NCI-H524 (cell line): ENCODE measurements at places on chromosomes 7 and 10.
A peak's percentile ranks its signal among the peaks of the same experiment; 100 is the strongest.

DNA sequence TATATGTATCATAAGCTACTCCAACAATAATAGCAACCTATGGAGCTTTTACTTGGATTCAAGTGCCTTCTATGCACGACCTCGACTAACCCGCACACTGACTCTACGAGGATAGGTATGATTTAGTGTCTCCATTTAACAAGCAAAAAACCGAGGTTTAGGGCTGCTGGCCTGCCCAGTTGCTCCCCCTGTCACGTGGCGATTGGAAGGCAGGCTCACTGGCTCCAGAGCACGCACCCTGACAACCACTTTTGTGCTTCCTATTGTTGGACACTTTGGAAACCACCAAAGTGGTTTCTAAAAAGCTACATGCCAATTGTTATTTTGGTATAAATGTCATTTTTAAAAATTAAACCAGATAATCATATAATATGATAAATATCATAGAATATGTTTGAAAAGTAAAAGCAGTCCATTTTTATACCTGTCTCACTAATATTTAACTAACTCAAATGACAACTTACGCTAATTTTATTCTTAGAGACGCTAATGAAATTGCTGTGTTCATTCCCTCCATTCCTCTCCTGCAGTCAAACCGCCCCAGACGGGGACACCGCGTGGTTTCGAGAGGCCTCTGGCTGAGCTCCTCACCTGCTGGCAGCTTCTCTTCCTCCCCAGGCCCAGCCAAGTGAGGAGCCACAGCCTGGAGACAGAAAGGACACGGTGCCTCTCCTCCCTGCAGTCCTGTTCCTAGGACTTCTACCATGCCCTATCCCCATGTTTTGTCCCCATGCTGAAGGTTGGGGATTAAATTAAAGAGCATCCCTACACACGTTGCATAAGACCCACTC, 22.2 kb upstream of the RHEB start:
- no peak for DNase-seq

- no peak for DNase-seq
Observed at GRCh38 chr7:156185076-156185475, 372.8 kb upstream of the SHH start.

GRCh38 chr10:97531401-97531986, 32.8 kb downstream of the UBTD1 start:
- DNase-seq, result no peak

DNA sequence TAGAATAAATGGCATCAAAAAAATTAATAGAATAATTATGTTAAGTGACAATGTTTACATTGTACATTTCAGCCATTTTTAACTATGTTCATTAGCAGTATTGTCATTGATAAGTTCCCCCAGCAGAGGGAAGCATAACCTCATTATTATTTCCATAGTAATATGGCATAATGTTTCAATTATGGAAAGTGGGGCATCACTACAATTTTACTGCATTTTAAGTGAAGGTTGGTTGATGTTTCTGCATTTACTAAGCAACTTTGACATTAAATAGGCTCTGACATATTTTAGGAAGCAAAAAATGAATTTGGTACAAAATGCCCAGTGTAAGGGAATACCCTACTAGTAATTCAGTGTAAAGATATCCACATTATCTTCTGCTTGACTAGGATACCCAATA, 218.3 kb downstream of the SEMA3A start:
- DNase-seq, result peak; percentile 50

DNA sequence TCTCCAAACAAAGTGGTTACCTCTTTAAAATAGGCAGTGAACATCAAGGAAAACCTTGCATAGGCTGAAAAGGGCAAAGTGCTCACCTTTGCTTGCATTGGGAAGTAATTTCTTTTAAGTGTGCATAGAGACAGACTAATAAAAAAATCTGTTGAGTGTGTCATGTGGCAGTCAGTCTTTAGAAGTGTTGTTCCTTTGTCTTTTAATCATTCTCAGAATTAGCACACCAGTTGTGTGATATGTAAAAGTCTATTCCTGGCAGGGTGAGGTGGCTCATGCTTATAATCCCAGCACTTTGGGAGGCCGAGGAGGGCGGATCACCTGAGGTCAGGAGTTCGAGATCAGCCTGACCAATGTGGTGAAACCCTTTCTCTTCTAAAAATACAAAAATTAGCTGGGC, 117.0 kb downstream of the INSYN2A start:
- no peak for DNase-seq

DNA sequence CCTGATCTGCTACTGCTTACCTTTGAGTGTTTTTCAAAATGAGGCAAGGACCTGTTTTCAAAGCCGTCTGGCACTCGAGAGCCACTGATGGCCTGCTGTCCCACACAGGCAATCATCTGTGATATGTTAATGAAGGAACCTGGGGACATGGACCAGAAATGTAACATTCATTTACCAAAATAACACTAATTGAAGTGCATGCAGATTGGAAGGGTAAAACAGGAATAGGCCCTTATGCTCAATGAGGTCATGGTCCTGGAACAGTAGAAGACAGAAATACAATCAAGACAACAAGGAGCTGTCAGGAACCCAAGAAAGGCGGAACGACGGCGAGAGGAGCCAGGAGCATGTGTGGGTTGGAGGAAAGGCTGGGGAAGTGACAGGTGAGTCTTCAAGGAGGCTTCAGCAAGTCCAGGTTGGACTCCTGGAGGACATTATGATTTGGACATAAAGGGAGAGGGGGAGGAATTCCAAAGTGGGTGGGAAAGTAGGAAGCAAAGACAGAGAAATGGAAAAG, 28.3 kb downstream of the POLR3A start:
- no peak for DNase-seq

DNA sequence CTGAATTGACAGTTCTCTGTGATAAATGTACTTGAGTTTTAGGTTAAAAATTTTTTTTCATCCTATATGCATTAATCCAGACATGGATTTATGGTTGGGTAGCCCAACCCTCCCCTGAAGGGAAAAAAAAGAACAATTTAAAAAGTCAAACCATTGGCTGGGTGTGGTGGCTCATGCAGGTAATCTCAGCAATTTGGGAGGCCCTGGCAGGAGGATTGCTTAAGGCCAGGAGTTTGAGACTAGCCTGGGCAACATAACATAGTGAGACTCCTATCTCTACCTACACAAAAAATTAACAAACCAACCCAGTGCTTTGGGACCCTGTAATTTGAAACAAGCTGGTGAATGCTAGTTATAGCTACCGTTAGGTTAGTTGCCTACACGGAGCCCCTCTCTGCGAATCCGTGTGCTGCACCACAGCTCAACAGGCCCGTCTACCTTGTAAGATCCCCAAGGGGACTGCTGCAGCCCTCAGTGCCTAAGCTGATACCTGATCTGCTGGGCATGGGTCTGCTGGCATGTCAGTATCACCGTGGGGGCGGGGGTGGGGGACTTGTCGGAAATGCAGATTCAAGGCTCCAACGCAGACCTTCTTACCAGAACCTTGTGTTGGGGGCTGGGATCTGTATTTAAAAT, 32.8 kb downstream of the TSPAN14 start:
- no peak for DNase-seq

- no peak for DNase-seq
Observed at GRCh38 chr10:15587271-15587670, 132.5 kb downstream of the ITGA8 start.

GRCh38 chr10:87733081-87733480, 73.4 kb downstream of the PAPSS2 start:
- no peak for DNase-seq

DNA sequence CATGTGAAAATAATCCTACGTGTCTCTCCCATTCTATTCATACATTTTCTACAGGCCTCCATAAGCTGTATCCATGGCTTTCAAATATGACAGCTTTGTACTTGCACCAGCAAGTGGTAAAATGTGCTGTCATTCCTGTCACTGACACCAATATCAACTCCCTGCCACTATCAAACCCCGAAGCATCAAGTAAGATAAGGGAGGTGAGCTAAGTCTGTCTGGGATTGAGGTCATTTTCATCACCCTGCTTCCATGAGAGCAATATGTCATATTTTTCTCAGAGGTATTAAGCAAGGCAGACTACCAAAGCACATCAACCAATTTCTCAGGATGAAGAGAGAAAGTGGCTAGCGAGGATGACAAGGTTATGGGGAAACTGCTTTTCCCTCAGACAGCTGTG, 11.1 kb downstream of the GPR22 start:
- DNase-seq, result no peak

DNA sequence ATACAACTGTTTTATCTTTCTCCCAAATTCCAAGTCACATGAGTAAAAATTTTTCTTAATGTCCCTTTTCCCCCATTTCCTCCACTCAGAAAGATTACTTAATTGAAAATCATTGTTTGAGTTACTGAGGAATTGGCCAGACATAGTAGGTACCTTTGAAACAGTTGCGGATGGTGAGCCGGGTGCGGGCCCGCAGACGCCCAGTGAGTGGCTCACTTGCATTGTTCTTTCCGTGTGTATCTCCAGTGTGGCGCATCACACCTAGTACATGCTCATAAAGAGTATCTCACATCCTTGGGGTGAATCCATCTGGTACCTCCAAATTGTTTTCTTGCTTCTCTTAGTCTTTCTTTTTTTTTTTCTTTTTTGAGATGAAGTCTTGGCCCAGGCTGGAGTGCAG, 14.3 kb downstream of the TRRAP start:
- no peak for DNase-seq

GRCh38 chr10:114304571-114305421, 65.7 kb downstream of the VWA2 start:
- peak; percentile 41 for DNase-seq

GRCh38 chr7:125670926-125671572, 741.4 kb upstream of the POT1 start:
- DNase-seq, result peak; percentile 3

GRCh38 chr7:111381590-111381989, 180.7 kb downstream of the IMMP2L start:
- DNase-seq, result no peak

DNA sequence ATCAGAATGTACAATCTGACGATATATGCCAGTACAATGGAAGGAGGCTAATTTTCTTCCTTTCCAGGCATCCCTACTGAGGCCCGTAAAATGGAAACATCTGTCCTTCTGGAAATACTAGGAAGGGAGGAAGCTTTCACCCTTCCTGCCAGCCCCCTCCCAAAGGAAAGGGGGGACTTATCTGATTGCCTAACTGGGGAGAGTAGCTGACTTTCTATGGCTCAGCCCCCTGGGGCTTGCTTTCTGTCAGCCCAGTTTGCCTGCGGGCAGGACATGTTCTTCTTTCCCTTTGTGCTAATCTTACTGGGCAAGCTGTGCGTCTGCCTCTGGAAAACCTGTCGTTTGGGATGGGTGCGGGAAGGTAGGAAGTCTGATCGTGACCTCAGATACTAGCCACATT, 508.9 kb downstream of the SUGCT start:
- no peak for DNase-seq

- DNase-seq, result no peak
Observed at GRCh38 chr10:10294184-10294880, 723.3 kb upstream of the CELF2 start.

GRCh38 chr7:153675131-153675530, 377.1 kb upstream of the DPP6 start:
- no peak for DNase-seq

DNA sequence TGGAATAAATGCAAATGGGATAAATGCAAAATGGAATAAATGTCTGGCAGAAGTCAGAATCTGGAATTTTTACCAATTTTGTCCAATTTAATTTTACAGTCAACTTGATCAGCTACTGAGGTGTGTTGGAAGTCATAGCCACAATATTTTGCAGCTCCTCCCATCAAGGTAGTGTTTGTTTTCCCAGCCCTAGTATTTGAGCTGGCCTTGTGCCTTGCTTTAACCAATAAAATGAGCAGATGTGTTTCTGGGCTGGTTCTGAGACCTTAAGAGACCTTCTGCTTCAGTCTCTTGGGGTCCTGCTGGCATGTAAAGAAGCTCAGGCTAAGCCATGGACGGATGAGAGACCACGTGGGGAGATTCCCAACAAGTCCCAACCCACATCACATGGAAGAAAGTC, 42.7 kb upstream of the RSBN1L start:
- DNase-seq, result no peak

DNA sequence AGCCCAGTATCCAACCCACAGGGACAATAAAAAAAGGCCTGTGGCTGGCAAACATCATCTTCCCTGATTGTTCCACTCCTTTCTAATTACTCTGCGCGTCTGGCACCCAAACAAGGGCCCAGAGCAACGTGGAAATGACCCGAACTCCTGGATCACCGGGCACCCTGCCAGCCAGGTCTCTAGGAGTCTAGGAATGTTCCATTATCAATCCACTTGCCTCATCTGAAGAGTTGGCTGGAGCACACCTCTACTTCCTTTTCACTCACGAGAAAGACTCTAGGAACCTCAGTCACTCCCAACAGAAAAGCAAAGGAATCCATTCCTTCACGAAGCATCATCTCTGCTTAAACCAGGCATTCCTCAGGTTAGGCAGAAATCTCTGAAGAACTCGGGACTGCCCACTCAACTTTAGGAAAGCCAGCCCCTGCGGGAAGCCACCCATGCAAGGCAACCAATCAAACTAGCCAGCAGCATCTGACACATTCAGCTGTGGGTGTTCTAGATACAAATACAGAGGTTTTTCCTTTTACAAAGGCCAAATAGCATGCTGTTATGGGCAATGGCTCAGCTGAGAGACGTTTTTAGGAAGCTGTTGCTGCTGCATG, 37.7 kb downstream of the ATXN7L1 start:
- peak; percentile 74 for DNase-seq

- DNase-seq, result no peak
Observed at GRCh38 chr7:47506382-47507339, 75.2 kb downstream of the TNS3 start.

DNA sequence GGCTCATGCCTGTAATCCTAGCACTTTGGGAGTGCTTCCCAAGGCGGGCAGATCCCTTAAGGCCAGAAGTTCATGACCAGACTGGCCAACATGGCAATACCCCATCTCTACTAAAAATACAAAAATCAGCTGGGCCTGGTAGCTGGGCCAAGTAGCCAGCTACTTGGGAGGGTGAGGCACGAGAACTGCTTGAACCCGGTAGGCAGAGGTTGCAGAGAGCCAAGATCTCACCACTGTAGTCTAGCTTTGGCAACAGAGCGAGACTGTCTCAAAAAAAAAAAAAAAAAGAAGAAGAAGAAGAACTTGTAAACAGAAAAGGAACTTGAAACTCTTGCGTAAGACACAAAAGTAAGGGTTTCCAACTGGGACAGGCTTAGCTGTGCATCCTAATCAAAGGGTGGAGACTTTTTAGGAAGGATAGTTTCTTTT, 5.6 kb upstream of the IFIT2 start:
- no peak for DNase-seq

- DNase-seq, result no peak
Observed at GRCh38 chr10:28284126-28284525, 18.7 kb downstream of the MPP7 start.

GRCh38 chr10:89301721-89302445, at the start of gene IFIT2:
Gene IFIT2 (plus strand): TSS chr10:89302046. CDS start chr10:89302124, 78 bp downstream.
- DNase-seq, result no peak

GRCh38 chr10:35959252-35959651, 317.2 kb upstream of the FZD8 start:
- no peak for DNase-seq

- no peak for DNase-seq
Observed at GRCh38 chr10:35420044-35420443, 83.7 kb downstream of the CCNY start.

- DNase-seq, result no peak
Observed at GRCh38 chr10:6114805-6115341, 26.0 kb downstream of the RBM17 start.

- DNase-seq, result no peak
Observed at GRCh38 chr10:17227367-17228090, 512 bp upstream of the VIM start.
